ENCODE measurements at places on chromosomes 2 and 18.
A peak's percentile ranks its signal among the peaks of the same experiment; 100 is the strongest.

- no peak for DNase-seq
These were observed 392.3 kb downstream of the GALNT13 start for GRCh38 chr2:154264024-154264423.

GRCh38 chr2:62381656-62382055 is 124.3 kb downstream of the TMEM17 start:
- no peak for DNase-seq

- DNase-seq: no peak
These were observed 136.0 kb downstream of the ATP9B start for GRCh38 chr18:79204889-79205807.

- no peak for DNase-seq
These were observed 23.7 kb downstream of the RNF125 start for GRCh38 chr18:32042337-32042736.

- DNase-seq: no peak
These were observed 47.1 kb upstream of the ZNF519 start for GRCh38 chr18:14179306-14179705.

DNA sequence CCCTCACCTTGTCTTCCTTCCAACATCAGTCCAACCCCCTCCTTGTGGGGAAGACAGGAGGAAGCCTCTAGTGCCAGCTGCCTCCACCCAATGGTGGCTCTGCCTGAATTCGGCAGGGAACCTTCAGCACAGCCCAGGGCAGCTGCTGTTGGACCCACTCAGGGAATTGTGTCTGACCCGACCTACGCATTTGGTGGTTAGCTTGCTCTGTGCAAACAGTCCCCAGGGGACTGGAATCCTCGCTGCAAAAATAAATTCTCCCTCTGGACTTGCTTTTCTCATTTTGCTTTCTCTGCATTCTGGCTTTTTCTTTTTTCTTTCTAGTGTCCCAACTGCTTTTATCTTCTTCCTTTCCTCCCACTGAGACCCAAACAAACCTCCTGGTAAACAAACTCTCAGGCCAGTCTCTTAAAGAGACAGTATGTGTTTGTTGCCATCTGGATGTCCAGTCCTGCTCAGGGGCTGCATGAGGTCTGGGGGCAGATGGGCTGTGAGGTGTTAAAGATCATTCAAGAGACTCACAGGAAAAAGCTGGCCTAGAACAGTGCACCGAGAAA is 137.7 kb upstream of the HAAO start:
- DNase-seq: no peak

- DNase-seq: no peak
These were observed 22.7 kb upstream of the ACTG2 start for GRCh38 chr2:73870084-73870483.

DNA sequence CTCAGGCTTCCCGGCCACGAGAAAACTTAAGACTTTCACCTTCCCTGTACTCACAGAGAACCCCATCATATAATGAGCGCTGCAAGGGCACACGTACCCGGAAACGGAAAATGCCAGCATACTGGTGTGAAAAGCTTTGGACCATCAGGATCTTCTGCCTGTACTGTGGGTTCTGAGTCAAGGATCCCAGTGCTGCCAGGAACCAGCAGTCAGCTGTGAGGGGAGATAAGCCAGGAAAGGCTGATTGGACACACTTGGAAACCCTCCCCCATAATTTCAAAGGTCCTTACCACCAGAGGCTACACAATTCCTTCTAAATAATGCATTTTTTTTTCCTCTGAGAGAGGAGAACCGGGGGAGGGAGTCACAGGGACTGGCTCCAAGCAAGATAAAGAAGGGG is 31.4 kb downstream of the CAPN13 start:
- no peak for DNase-seq

DNA sequence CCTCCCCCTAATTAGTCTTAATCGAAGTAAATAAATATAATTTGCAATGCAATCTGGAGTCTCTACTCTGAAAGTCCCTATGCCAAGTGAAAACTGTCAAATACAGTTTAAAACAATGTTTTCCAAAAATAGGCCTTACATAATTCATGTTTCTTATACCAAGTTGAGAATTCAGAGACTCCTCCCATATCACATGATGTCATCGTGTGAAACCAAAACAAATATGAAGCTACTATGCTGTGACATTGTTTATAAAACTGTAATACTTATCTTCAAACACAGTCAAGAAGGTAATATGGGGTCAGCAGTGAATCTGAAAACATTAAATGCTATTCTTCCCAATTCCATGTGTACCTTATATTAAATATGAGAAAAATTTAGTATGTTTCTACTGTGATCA is 940.2 kb upstream of the FANCL start:
- no peak for DNase-seq

DNA sequence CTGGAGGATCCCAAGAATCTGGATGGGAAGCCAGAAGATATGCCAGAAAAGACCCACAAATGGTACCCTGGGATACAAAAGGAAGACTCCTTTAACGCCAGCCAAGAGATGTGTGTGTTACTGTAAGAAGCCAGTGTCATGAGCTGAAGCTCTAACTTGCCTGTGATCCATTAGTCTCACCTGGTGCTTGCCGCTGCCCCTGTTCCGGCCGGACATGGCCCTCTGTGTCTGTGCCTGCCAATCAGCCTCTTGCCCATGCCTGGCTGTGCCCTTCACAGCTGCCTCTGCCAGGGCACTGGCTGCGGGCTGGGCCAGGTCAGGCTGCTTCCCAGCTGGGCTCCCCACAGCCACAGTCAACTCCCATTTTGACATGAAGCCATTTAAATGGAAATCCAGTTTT is 55.4 kb downstream of the POU3F3 start:
- no peak for DNase-seq

GRCh38 chr18:37698508-37699040 is 133.0 kb upstream of the CELF4 start:
- no peak for DNase-seq

DNA sequence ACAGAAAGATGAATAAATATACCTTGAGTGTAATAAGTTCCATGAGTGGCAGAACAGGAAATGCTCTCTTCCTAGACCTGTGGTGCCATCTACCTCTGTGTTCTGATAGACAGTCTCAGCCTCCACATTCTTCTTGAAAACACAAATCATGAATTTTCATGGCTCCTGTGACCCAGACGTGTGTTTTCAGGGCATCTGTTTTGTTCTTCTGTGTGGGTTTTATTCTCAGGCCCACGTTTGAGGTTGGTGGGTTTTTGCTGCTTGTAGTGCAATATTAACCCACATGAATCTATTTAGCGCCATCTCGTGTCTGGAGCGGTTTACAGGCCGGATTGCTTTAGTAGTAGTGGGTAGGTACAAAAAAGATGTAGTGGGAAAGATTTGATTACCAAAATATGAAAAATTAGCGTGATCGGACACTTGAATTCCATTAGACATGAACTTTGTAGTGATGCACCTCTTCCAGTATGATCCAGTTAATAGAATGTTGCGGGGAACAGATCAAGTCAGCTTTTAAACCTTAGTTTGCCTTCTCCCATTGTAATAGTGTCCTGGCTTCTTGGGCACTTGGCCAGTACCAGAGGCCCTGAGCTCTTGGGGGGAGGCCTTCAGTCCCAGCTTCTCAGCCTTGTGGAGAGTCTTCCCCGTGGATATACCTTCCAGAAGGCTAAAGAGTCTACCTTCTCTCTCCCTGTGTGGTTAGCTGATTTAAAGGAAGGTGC is 256.5 kb downstream of the TPGS2 start:
- DNase-seq: peak; percentile 28

- no peak for DNase-seq
These were observed 46.7 kb downstream of the FANCL start for GRCh38 chr2:58194458-58194857.

GRCh38 chr2:98084151-98084868 is 2.7 kb upstream of the VWA3B start:
- DNase-seq: no peak

DNA sequence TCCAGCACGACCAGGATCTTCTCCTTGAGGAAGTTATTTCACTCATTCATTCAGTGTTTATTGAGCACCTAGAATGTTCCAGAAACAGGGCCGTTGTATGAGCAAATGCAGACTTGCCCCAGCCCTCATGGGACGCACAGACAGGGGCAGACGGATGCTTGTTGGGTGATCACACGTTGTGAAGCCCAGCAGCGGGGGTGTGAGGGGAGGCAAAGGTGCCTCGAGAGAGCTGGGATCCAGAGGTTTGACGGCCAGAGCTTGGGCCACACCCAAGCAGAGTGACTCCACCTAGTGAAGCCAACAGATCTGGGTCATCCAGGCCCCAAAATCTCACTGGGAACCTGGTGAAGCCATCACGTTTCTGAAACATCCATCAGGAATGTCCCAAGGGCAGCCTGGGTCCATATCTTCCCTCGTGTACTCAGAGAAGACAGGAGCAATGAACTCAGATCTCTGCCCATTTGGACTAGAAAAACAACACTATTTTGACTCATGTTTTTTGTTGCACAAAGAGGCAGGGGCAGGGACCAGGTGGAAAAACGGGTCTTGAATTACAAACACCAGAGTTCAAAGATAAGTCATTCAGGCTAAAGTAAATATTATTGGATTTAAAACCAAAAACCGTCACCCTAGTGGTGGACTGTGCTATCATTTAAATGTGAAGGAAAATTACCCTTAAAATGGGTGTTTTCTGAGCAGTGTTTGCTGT is 54.9 kb upstream of the RBM44 start:
- DNase-seq: no peak

DNA sequence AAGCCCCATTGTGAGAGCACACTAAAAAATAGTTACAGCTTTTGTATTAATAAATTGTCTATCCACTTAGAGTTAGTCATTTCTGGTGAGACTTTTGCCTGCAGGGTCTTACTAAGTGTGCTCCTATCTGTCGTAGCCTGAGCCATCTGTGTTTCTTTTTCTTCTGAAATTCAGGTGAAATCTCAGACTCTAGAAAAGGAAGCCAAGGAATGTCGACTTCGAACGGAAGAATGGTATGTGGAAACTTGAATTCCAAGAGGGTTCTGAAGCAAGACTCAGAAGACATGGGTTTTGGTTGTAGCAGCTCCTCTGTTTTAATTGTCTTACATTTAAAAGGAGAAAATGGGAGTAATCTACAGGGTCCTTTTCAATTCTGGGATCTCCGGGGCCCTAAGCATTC is 70.0 kb upstream of the STON1 start:
- DNase-seq: no peak

DNA sequence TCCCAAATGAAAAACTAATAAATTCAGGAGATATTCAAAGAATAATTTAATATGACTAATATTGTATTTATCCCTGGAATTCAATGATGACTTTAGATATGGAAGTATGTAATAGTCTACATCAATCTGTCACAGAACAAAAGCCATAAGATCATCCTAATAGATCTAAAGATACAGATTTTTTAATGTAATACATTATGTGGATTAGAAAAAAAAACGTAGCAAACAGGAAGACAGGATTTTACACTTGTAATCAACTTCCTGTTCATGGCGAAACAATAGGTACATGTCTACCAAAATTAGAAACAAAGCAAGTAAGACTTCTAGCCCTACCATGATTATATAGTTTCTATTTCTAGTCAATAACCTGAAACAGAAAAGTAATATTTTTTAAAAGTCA is 192.2 kb downstream of the TTC32 start:
- no peak for DNase-seq

GRCh38 chr2:102155703-102156515 is 13.4 kb downstream of the IL1R1 start:
- no peak for DNase-seq

DNA sequence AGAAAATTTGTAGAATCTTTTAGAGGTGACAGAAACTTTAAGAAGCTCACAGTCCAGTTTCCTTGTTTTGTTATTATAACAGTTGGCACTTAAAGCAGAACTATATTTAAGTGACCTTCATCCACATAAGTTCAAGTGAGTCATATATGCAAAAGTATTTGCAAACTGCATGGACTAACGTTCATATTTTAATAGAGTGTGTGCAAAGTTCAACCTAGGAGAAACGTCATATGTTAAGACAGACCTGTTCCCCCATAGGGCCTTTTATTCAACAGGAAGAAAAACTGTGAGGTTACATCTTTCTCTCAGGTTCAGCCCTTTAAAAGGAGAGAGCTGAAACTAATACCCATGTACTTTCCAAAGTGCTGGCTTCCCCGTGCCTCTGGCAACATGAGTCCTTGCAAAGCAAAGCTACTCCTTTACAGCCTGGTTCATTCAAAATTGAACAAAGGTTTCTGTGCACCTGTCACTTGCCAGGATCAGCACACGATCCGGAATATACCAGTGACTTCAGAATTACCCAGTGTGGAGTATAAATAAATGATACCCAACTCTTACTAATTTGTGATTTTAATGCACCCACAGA is 280.0 kb upstream of the RAB12 start:
- no peak for DNase-seq

DNA sequence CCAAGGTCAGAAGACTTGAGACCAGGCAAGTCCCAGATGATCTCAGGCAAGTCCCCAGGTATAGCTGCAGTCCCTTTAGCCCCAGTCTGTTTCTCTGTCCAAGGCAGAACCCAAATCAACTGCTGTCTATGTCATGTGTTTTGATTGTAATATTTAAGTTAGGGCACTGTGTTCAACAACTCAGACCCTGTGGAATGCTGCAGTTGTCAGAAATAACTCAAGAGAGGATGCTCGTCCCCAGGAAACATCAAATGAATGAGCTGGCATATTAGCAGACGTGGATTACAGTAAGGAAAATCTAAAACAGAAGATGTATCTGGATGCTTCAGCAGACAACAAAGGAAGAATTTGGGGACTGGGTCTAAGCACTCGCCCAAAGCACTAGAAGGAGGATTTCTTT is 70.1 kb downstream of the BCL11A start:
- DNase-seq: no peak

GRCh38 chr2:60412620-60413019 is 140.8 kb downstream of the BCL11A start:
- no peak for DNase-seq

DNA sequence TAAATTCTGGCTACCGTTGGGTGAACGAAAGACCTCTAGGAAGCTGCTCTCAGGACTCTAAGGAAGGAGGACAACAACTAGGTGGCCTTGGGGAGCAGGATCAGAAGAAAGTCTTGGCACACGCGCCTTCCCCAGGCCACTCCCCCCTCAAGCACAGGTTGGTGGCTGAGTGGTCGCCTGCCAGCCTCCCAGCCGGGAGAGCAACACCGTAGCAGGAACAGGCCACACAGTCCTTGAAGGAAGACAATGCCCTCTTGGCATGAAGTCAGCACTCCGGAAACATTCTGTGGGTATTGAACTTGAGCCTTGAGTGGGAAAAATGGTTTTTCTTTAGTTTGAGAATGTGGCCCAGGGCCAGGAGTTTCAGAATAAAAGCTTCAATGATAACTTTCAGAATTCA is 87.4 kb upstream of the AGAP1 start:
- no peak for DNase-seq

- DNase-seq: no peak
These were observed 76.7 kb downstream of the BOLA3 start for GRCh38 chr2:74070991-74071390.

GRCh38 chr2:208025814-208026184 is 472 bp upstream of the PLEKHM3 start:
- DNase-seq: peak; percentile 34
